ENCODE measurements at places on chromosomes 2 and 18.

DNA sequence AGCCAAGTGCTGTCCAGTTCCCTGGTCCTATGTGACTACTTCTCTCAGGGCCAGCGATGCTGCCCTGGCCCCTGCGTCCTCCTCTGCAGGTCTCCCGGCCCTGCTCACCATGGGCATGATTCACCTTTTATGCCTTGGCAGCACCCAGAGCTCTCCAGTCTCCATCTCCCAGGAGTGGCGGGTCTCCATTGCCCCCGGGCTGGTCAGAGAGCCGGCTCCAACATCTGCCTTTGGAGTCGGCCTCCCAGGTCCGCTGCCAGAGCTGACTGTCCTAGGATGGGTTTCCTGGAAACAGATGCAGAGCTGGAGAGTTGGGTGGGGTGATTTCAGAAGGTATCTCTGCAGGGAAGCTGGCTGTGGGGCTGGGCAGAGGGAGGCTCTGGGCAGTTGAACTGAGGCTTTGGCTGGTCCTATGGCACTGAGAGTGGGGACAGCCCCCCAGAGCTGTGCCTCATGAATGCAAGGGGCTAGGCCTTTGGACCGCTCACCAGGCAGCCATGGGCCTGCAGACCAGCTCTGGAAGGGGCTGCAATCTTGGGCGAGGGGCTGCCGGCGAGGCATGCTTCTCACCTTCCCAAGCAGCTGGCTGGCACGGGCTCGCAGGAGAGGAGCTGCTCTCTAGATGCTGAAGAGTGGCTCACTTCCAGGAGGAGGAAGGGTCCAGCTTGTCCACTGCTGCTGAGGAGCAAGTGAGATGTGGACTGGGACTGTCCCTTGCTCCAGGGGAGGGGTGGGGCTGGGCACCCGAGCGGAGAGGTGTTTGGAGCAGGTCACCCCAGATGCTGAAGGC is 59.8 kb upstream of the HS6ST1 start:
- no peak for DNase-seq

- DNase-seq: no peak
Measured at GRCh38 chr18:48938827-48939204, 11.9 kb downstream of the SMAD7 start.

GRCh38 chr2:198973181-198973580 is 484.6 kb downstream of the SATB2 start:
- DNase-seq: no peak

DNA sequence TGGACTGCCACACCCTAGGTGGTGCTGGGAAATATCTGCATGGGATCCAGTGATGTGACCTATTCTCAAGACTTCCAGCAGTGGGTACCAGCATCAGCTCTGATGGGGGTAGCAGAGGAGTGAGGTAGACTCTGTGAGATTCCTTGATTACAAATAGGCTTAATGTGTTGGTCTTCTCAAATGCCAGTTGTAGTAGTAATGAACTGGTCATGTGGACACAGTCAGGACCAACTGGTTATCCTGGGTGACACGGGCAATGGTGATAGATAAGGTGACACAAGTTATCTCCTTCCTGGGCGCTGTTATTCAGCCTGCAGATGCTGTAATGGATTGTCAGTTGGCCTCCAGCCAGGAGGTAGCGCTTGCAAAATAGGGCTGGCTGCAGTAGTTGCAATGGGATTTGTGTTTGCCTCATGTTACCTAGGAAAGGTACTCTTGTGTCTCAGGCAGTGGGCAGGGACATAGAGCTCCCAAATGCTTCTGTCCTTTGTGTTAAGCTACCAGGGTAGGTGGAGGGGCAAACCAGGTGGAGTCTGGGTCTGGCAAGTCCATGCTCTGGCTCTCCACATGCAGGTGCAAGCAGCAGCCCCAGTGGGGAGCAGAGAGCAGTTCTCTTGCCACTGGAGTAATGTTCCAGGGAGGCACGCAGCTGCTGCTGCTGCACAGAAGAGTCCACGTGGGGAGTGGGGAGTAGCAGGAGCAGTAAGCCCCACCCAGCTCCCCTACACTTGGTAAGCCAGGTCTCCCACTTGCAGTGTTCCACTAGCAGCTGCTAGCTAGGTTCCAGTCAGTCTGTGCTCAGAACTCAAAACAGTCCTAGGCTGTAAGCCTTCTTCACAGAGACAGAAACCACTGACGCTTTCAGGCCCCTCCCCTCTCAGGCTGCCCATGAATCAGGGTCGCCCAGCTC is 505.4 kb upstream of the DDX18 start:
- no peak for DNase-seq

- no peak for DNase-seq
Measured at GRCh38 chr2:161123531-161124030, 36.6 kb upstream of the TANK start.

DNA sequence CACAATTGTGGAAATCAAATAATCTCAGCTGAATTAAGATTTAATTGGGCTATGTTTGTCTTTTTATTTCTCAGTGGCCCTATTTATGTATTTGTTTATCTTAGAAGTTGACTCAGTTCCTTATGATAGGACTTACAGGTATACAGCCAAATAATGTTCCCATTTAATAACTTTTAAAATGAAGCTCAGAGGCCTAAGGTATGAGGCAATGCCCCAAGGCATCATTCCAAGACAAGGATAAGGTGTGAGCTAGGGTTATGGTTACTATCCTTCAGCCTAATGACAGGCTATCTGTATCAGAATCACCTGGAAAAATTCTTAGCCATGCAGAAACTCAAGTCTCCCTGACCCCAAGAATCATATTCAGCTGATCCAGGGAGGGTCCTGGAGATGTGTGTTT is 7.4 kb upstream of the NRBP1 start:
- DNase-seq: no peak

DNA sequence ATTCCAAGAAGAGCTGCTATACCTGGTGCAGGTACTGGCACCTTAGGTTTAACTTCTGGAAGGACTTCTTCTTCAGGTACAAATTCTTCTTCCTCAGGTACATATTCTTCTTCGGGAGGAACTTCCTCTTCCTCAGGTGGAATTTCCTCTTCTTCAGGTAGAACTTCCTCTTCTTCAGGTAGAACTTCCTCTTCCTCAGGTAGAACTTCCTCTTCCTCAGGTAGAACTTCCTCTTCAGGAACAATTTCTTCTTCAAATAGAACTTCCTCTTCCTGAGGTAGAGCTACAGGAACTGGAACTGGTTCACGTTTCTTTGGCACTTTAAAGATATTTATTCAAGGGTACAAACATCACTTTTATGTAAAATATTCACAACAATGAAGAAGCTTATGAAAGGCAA is 129.6 kb downstream of the TTN start:
- no peak for DNase-seq

DNA sequence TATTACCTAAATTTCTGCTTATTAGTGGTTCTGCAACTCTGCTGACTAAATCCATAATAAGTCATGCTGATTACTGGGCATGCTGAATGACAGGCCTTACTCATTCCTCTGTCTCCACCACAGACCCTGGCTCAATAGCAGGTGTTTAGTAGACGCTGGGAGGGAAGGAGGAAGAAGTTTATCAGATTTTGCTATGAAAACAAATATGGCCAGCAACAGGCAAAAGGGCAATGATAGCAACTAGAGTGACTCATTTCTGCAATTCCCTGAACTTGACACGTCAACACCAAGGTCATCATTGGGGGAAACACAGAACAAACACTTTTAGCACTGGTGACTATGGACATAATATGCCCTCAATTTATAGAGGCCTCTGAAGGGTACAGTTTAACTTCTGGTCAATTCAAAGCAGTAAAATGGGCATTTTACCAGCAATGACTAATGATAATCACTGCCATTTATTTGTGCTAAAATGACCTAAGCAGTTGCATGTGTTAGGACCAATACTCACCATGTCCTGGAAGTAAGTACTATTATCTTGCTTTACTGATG is 35.2 kb downstream of the TMEM163 start:
- no peak for DNase-seq

GRCh38 chr2:69291004-69291650 is 95.9 kb downstream of the GFPT1 start:
- DNase-seq: no peak

DNA sequence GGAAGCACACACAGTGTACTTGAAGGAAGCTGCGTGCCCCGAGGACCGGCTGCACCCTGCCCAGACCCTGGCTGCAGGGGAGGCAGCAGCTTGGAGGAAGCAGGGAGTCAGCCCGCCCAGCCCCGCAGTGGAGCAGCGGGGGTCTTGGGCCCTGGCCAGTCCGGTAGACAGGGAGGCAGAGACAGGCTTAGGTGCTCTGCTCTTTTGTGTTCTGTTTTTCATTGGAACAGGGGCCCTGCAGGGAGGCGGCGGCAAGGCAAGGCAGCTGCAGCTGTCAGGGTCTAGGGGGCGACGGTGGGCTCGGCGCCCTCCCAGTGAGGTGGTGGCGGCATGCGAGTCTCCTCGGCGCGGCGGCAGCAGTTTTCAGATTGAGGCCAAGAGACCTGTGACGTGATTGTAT is 53.3 kb upstream of the TFCP2L1 start:
- no peak for DNase-seq

DNA sequence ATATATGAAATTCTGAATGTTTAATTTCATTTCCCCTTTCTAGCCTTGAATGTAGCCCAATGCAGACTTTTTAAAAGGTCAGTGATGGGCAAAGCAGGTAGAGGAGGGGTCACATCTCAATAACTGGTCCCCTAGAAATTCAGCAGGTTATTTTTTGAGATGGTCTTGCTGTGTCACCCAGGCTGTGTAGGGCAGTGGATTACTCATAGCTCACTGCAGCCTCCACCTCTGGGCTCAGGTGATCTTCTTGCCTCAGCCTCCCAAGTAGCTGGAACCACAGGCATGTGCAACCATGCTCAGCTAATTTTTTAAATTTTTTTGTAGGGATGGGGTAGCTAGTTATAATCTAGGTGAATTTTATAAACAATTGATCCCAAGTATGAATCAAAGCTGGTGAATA is 8.8 kb downstream of the IAH1 start:
- no peak for DNase-seq

- DNase-seq: no peak
Measured at GRCh38 chr2:239323447-239323846, 77.4 kb downstream of the HDAC4 start.

DNA sequence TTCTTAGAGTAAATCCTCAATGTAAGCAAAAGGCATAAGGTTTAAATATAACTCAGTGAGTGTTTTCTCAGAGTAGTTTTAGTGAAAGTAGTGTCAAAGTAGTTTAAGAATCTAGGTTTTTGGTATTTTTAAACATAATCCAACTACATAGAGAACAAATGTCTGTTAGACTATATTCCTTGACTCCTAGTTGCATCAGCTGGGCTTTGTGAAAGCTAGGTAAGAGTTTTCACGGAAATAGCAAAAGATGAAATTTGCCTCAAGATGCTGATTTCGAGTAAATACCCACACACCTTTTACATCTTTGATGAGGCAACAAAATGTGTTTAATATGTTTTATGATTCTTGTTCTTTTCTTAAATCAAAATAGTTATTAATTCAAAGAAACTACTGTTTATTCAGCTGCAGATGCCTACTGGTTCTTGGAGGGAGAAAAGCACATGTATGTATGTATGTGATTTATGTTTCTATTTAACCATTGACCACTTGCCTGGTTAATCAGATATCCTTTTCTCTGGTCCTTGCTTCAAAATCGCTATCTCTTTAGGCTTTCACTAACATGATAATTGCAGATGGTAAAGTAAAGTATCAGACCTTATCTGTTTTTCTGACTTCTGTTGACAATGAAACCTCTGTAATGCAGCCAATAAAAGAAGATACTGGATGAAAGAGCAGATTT is 117.4 kb upstream of the NOSTRIN start:
- no peak for DNase-seq

DNA sequence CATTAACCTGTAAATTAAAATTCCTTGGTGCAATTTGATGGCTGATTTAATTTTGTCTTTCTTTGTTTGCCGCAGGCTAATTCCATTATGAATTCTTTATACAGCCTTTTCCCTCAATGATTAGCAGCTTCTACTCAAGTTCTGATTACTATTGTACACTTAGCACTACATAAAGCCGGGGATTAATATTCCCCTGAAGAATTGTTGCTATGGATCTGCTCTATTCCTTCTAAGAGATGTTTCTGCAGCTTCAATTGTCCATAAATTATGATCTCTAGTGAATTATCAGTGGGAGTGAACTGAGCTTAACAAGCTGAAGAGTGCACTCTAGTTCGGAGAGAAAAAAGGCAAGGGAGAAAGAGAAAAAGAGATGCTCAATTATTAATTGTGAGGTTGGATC is 433.7 kb upstream of the SPRED2 start:
- DNase-seq: no peak

- DNase-seq: no peak
Measured at GRCh38 chr2:189818249-189819038, 34.2 kb downstream of the PMS1 start.

DNA sequence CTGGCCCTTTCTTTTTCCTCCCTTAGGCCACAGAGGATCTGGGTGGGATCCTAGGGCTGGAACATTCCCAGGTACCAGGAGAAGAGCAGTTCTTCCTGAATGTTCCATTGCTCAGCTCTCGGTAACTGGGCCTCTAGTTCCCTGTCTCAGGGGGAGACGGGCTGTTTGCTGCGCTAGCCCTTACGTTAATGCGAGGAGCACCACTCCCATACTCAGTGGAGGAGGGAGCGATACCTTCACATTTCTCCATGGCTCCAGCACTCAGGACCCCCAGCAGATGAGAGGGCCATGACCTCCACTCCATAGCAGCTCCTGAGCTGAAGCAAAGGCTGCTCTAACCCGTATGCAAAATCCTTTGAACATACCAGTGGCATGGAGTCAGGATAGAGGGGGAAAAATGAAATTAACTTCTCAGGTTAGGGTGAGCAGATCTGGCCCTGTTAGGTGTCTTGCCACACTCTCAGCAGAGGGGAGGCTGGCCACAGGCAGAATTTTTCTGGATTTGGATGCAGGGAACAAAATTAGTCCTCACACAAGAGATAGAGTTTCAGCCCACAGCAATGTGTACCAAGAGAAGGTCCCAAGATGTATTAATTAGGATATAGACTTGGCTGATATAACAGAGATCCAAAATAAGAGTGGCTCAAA is 206.7 kb downstream of the ZFP36L2 start:
- DNase-seq: no peak

GRCh38 chr2:50309503-50309902 is 722.4 kb downstream of the NRXN1 start:
- DNase-seq: no peak

DNA sequence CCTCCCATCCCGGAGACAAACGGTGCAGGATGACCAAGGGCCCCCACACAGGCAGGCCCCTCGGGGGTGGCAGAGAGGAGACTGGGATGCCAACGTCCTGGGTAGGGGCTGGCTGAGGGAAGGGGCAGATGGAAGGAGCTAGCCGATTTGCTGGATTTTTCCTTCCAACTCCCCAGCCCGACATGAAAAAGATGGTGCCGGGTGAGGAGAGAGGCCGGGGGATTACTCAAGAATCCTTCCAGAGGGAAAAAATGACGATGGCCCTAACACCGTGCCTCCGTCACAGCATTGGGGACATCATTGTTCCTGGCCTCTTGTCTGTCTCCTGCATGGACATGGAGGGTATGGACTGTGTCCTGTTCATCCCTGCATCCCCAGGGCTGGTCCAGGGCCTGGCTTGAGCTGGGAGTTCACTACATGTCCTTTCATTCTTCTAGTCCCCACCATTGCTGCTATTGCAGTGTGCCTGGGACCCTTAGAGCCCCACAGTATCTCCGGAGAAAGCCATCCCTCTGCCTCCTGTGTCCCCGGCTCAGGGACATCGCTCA is 217.7 kb downstream of the TNS1 start:
- no peak for DNase-seq

- DNase-seq: no peak
Measured at GRCh38 chr18:7164323-7165004, 46.9 kb upstream of the LAMA1 start.
